ENCODE measurements at places on chromosomes 16 and 17. TPM values are rescaled to one million over a fixed set of nuclear protein-coding genes. Genes with fewer than 3 reads are reported as not detected.
A peak's percentile ranks its signal among the peaks of the same experiment; 100 is the strongest.

GRCh38 chr16:81140930-81141780, 45.0 kb upstream of the GCSH start:
- H3K27me3 ChIP-seq, result no peaks in the 10 kb centered on the region
- DNase-seq, result no peak
- no peaks in the 10 kb centered on the region for H3K36me3 ChIP-seq
- no peak overlapping the region for H3K27ac ChIP-seq
- no peaks in the 10 kb centered on the region for H3K4me1 ChIP-seq

DNA sequence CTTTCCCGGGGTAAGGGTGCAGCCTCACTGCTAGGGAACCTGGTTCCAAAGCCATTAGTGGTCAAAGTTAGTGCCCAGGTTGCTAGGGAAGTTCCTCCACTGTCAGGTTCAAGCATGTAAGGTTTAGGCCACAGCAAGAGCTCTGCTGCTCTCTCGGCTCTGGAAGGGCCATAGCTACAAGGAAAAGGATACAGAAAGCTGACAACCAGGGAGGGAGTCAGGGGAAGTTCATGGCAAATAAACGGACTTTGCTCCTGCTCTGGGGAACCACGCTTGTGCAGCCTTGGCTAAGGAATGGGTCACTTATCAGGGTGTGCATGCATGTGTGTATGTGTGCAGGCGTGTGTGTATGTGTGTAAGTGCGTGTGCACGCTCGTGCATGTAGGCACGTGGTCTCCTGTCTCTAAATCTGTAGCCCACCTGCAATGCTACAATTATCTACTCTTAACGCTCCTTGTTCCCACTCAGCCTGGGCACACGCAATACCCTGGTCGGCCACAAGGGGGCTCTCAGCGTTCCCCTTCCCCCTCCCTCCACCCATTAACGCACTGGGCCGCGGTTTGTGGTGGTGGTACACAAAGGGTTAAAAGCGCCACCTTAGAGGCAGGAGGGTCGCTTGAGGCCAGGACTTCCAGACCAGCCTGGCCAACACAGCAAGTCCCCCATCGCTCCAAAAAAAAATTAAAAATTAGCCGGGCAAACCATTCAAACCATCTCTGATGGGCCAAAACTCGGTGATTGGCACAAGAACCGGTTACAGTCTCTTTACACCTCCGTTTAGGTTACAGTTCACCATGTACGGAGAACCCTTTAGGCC, 48.4 kb upstream of the KDM8 start:
- H3K36me3 ChIP-seq, result no peaks in the 10 kb centered on the region
- peaks cover 12% of the 10 kb centered on the region for H3K4me1 ChIP-seq
- peaks cover 2% of the 10 kb centered on the region for H3K27me3 ChIP-seq
- H3K4me3 ChIP-seq, result no peak overlapping the region
- DNase-seq, result peak; percentile 39
- H3K27ac ChIP-seq, result no peak overlapping the region

DNA sequence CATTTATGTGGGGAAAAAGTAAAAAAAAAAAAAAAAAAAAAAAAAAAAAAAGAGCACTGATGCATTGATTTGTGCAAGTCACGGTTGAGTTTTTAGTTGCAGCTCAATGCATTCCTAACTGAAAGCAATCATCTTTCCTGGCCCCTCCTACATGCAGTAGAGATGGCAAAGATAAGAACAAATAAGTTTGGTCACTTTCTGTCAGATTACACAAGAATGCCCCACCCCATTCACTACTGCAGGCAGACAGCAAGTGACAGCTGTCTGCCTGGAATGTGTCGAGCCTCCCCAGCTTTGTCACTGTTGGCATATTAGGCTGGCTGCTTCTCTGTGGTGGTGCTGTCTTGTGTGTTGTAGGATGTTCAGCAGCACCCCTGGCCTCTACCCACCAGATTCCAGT, 243.5 kb downstream of the FOXL1 start:
- H3K27ac ChIP-seq, result no peak overlapping the region
- H3K36me3 ChIP-seq, result no peaks in the 10 kb centered on the region
- H3K4me3 ChIP-seq, result no peak overlapping the region
- DNase-seq, result no peak
- no peaks in the 10 kb centered on the region for H3K4me1 ChIP-seq
- H3K27me3 ChIP-seq, result peaks cover 11% of the 10 kb centered on the region

The ADGRG1 gene
- 6.4 TPM for total RNA-seq

All from activated T-helper 1 cell treated with anti-CD3 and anti-CD28 coated beads, Interleukin-12 subunit alpha, Interleukin-12 subunit beta, Interleukin-2, Interleukin-4 antibody, amounts not matched to agents 30 ng/mL and 10 ng/mL and 1 ng/mL, durations not matched to agents 14 hours and 24 hours and 36 hours (primary cell).